Stimulated activated effector memory CD8-positive, alpha-beta T cell treated with anti-CD3 and anti-CD28 coated beads, Interleukin-12 subunit alpha, Interleukin-12 subunit beta, amount 100 ng/mL, for 72 hours (primary cell): ENCODE measurements at places on chromosomes 12 and 14.

DNA sequence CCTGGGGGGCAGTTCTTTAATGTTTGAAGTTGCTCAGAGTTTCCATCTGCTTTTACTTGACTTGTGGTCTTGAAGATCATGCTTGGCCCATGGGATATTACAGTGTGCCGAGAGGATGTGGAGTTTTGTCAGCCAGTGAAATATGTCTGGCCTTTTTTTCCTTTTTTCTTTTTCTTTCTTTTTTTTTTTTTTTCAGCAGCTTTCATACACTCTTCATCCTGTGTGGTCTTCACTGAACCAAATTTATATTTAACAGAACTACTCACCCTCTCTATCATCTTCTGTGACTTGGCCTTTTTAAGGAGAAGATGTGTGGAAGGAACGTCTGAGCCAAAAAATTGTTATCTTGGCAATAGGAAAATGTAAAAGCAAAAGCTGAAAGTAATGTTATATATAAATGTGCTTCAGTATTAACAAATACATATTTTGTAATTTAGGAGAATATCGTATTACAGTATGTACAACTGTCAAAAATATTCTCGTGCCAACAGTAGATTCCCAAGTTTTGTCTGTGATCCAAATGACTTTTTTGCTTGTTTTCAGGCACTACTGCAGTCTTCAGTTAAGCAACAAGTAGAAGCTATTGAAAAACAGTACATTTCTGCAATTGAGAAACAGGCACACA, 200.6 kb downstream of the CCDC91 start:
- DNase-seq = no peak

DNA sequence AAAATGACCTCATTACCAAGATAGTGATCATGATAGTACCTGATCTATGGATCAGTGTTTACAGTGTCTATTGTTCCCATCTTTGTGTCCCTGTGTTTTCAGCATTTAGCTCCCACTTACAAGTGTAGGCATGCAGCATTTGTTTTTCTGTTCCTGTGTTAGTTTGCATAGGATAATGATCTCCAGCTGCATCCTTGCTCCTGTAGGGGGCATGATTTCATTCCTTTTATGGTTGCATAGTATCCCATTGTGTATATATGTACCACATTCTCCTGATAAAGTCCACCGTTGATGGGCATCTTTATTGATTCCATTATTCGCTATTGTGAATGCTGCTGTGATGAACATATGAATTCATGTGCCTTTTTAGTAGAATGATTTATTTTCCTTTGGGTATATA, 215.4 kb upstream of the NAV3 start:
- DNase-seq = no peak

- DNase-seq = no peak
Measured at GRCh38 chr14:65193916-65194590, 91.7 kb upstream of the MAX start.

DNA sequence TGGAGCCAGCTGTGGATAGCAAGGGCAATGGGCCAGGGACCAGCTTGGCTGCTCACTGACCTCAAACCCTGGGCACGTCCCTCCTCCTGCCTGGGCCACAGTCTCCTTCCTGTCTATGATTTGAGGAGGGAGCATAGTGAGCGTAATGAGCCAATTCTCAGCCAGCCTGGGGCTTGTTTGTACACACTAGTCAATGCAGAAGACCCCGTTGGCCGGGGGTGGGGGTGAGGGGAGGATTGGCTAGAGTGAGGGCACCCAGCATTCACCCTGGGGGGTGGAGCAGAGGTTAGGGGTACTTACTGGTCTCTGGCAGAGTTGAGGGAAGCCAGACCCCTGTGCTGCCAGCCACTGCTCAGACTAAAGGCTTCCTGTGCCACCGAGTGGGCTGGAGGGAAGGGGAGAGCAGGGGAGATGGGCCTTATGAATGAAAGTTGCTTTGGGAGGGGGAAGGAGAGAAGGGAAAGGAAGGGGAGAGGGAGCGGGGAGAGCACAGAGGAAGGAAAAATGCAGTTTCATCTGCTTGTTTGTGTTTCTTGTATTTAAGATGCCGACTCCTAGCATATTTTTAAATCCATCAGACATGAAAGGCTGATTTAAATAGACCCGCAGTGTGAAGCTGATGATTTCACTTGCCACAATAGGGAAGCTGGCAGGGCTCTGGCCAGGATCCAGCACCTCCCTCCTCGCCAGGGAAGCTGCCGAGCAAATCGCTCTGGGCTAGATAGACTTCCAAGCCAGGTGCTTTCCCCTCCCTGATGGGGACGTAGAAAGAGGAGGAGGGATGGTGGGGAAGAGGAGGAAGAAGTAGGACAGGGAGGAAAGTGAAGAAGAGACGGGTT, 114.0 kb downstream of the PRMT8 start:
- DNase-seq = no peak

- DNase-seq = no peak
Measured at GRCh38 chr12:73632191-73632590, 905.4 kb upstream of the ATXN7L3B start.

- DNase-seq = no peak
Measured at GRCh38 chr12:101803978-101804377, 26.8 kb downstream of the GNPTAB start.

GRCh38 chr14:28157289-28157869, 609.2 kb upstream of the FOXG1 start:
- DNase-seq = no peak

DNA sequence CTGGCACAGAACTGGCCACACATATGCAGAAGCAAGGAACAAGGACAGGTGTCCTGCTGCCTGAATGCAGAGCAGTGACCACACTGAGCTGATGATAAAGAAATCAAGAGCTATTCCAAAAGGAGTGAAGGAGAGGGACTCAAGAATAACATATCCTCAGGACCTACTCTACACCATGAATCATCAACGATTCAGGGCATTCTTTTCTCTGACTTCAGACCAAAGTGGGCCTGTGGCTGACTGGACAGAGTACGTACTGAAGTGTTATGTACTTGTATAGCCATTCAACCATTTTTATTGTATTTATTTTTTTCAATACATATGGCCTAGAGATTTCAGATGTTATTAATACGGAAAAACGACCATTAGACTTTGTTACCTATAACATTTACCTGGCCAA, 177.5 kb upstream of the TMTC1 start:
- DNase-seq = no peak

DNA sequence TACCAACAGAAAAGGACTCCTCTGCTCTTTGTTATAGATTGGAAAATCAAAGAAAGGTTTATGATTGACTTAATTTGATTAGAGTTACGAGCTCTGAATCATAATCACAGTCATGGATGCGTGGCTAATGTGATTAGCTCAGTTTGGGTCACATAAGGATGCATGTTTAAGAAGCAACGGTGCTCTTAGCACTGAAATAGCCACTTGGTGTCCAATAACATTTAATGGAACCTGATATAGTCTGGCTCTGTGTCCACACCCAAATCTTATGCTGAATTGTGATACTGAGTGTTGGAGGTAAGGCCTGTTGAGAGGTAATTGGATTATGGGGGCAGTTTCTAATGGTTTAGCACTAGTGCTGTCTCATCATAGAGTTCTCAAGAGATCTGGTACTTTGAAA, 501.6 kb downstream of the SLC6A15 start:
- no peak for DNase-seq

- no peak for DNase-seq
Measured at GRCh38 chr14:39339003-39339402, 93.2 kb downstream of the FBXO33 start.

DNA sequence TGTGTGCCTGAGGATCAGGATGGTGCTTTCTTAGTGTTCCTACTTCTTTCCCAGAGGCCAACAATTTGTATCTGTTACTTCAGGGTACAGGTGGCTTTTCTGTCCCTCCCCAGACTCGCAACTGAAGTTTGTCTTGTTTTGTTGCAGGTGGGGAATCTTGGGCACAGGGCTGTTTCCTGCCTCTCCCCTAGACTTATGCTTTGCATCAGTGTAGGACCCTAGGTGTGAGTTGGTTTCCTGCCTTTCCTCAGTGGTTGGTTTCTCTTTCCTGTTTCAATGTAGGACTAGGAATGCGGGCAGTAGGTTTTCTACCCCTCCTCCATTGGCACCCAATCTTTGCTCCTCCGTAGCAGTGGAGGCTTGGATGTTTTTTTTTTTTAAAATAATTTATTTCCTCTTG, 87.0 kb downstream of the TRMT5 start:
- no peak for DNase-seq

GRCh38 chr12:71639341-71639760, 24.3 kb downstream of the ZFC3H1 start:
- no peak for DNase-seq

DNA sequence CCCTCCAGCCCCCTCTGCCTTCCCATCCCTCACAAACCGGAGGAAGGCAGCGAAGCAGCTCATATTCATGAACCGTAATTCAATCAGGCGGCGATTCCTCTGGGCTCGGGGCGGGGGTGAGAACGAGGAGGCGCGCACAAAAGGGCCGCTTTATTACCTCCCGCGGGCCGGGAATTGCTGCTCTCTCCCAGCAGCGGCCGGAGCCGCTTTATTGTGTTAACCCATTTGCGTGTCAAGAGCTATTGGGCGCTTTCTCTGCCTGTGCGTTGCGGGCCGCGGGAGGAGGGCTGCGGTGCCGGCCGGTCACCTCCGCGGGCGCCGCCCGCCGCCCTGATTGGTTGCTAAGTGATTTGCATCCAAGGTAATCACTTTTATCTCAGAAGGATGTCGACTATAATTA, 4.8 kb downstream of the FAM222A start:
- no peak for DNase-seq

- DNase-seq = peak; percentile 51
Measured at GRCh38 chr12:130764475-130765185, 48.5 kb upstream of the RIMBP2 start.

- no peak for DNase-seq
Measured at GRCh38 chr12:54060975-54061778, 7.5 kb downstream of the HOXC4 start.

DNA sequence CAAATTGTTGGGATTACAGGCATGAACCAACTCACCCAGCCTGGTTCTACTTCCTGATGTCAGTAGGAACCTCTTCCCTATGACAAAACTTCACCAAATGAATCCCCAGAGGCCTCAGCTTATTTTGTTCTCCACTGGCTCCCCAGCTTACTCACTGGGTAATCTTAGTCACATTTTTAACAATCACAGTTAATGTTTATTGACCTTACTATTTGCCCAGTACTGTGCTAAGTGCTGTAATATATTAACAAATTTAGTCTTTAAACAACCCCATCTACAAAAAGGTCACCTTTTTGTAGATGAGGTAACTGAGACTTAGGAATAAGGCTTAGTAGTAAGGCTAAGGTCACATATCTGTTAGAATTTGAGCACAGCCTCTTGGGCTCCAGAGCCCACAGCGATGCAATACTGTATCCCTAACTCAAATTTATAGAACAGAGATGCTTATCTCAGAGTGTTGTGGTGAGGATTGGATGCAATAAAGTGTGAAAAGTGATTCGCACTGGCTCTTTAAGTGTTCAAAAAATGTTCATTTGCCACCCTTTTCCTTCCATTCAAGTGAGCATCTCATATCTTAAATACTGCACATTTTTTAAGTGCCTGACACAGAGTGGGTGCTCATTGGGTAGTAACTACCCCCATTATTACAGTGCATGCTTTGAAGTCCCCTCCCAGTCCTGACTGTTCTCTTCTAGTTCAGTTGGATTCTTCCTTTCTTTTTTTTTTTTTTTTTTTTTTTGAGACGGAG, 146.4 kb upstream of the ARHGAP5 start:
- DNase-seq = no peak

GRCh38 chr14:79056879-79057278, 886.7 kb downstream of the NRXN3 start:
- DNase-seq = no peak

DNA sequence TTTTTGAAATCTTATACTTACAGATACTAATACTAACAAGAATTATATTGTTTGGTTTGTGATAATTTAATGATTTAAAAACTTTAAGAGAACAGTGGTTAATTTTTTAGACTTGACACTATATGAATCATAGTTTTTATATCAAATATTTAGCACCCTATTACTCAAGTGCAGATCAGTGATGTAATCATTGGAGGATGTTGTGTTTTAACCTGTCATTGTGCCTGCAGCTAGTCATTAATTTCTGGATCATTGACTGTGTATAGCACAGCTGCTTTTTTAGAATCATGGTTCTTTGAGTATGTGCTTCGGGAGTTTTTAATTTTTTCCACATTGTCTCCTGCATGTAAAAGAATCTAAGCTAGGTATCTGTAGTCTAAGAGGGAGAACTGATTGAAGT, 17.3 kb downstream of the ARID4A start:
- DNase-seq = no peak

- no peak for DNase-seq
Measured at GRCh38 chr14:26282578-26282977, 315.3 kb downstream of the NOVA1 start.

DNA sequence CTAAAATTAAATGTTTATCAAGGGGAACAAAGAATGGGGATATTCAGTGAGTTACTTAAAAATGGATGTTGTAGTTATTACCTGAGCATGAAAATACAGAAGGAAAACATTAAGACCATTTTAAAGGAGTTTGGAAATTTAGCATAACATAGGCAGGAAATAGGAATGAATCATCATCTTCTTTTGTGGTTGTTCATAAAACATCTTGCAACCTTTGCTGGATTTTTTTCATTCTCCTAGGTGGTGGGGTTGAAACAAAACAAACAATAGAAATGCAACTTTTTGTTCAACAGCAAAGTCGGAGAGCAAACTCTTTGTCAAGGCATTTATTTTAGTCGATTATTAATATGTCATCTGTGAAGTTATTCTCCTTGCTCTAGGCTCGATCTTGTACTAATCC, 275.1 kb downstream of the IPO8 start:
- no peak for DNase-seq

DNA sequence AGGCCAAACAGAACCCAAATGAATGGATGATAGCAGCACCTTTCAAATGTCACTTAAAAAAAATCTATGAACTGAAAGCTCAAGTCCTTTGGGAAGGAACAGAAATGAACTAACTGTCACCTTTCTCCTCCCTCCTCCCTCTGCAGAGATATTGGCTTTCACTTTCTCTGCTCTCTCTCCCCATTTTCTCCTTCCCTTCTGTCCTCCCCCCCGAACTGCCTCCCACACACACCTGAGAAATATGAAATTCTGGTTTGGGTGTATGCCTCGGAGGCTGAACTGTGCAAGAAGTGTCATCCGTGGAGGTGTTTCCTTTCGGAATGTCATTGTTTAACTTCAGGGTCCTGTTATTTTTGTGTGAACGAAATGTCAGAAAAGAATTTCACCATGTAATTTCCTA, 87.8 kb downstream of the NEDD1 start:
- no peak for DNase-seq

DNA sequence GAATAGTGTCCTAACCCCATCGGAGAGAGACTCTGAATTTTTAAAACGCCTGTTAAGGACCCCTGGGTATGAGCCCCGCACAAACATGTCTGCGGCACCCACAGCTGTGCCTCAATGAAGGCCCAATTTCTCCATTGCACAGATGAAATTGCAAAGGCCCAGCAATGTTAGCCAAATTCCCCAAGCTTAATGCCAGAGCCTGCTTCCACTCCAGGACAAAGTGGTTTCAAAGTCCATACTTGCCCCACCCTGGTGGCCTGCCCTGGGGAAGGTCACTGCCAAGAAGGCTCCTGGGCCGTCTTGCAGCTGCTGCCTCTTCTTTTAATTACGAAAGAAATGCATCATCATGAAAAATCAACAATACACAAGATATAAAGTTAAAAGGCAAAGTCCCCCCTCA, 1179.7 kb downstream of the VRK1 start:
- peak; percentile 56 for DNase-seq

GRCh38 chr12:47302111-47302671, 222.4 kb upstream of the AMIGO2 start:
- DNase-seq = no peak
